Posterior vena cava (tissue), 2 donors: ENCODE measurements at places on chromosomes 13 and 19.

- DNase-seq: no peak
These were observed 11.3 kb downstream of the MYO9B start for GRCh38 chr19:17086834-17087233.

DNA sequence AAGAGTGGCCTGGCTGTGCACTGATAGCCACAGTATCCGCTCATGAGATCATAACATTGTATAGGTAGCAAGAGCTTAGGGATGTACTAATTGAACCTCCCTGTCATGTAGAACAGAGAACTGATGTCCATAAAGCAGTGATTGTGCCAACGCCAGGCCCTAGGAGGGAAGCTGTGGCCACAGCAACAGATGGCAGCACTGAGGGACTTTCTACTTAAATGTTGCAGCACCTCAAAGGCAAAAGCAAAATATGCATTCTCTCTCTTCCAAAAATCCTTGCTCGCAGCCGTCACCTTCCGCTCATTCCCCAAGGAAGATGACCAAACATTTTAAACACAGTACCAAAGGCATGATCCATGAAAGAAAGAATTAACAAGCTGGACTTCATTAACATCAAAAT is 32.3 kb downstream of the COL4A1 start:
- no peak for DNase-seq

- no peak for DNase-seq
These were observed 220.9 kb downstream of the FOXO1 start for GRCh38 chr13:40445557-40445990.

DNA sequence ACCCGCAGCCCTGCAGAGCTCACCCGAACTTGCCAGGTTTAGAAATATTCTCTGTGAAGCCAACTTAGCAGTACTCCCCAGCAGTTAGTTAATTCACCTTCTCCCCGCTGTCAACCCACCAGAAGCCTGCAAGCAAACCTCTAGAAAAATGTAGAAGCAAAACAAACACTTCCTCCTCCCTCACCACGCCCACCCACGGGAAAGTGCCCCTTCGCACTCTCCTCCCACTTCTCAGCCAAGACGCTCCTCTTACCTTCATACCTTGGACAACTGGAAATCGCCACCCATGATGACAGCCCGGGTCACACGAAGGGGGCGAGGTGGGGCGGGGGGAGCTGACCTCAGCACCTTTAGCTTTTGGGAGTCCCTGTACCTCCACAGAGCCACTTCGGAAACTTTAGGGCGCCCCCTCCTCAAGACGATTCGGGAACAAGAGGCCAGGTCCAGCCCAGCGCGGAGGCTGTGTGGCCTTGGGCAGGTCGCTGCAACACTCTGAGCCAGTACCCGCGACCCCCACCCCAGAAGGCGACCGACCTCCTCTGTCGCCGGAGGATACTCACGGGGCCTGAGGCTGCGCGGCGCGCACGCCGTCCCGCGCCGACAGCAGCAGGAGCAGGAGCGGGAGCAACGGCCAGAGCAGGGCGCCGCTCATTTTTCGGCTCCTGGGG is 485 bp downstream of the CPAMD8 start:
- no peak for DNase-seq

DNA sequence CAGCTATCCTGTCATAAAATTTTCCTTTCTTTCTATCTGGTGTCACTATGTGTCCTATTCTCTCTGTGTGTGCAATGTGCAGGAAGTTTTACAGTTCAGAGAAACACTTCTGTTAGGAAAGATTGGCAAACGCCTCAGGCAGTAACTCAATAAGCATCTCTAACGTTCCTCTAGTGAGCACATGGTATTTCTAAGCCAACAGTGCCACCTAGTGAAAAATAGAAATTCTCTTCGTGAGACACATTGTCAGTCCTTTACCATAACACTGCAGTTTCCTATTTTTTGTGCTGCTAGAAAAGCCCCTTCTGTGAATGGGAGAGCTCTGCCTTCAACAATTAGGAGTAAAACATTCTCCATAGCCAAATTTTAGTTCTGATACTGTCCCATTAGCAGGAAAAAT is 50.7 kb downstream of the ZNF723 start:
- no peak for DNase-seq

DNA sequence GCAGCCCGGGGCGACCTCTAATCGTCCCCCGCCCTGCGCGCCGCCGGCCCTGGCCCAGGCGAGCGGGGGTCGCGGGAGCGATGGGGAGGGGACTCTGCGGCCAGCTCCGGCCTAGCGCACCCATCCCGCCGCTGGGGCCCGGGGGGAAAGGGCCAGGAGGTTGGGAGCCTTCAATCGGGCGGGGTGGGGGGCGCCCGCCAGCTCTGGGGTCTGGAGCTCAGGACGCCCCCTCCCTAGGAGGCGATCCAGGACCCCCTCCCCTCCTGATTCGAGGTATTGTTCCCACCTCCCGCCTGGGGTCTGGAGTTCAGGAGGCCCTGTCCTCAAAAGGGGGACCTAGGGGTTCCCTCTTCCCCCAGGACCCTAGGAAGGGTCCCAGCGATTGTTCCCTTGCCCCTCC is 430 bp downstream of the ZNF358 start:
- DNase-seq: no peak

DNA sequence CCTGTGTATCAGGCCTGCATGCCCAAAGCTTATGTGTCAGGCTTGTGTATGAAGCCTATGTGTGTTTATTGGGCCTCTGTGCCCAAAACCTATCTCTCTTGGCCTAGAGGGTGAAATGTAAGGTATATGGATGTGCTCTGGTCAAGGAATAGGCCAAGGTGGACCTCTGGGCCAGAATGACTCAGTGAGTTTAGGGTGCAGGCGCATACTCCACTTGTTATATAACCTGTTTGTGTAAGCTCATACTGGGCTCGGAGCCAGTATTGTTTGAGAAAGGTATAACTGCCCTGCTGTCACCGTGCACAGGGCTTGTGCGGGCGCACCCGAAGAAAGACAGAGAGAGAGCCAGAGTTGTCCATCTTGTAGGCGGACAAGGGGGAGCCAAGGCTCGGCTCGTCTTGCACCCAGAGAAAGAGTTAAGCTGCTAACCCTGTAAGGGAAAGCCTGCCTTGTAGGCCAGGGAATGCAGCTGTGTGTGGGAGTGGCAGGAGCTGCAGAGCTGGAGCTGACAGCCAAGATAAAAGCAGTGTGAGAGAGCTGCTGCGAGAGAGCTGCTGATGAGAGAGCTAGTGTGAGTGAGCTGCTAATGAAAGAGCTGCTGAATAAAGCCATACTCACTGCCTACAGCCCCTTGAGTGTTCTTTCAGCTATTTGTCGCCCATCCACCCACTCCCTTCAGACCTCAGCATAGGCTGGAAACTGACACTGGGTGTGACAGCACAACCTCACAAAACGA is 43.4 kb upstream of the N4BP2L1 start:
- no peak for DNase-seq

GRCh38 chr13:98942485-98942884 is 35.4 kb downstream of the DOCK9 start:
- DNase-seq: no peak

- DNase-seq: no peak
These were observed 148.5 kb downstream of the ZNF486 start for GRCh38 chr19:20315543-20315942.

DNA sequence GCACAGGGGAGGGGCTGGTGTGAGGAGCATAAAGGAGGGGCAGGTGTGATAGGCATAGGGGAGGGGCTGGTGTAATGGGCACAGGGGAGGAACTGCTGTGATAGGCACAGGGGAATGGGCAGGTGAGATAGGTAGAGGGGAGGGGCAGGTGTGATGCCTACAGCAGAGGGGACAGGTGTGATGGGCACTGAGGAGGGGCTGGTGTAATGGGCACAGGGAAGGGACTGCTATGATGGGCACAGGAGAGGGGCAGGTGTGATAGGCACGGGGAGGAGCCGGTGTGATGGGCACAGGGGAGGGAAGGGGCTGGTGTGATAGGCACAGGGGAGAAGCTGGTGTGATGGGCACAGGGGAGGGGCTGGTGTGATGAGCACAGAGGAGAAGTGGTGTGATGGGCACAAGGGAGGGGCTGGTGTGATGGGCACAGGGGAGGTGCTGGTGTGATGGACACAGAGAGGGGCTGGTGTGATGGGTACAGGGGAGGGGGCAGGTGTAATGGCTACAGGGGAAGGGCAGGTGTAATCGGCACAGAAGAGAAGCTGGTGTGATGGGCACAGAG is 39.5 kb upstream of the POP4 start:
- DNase-seq: no peak

GRCh38 chr13:44713788-44714469 is 137.8 kb upstream of the TSC22D1 start:
- no peak for DNase-seq

DNA sequence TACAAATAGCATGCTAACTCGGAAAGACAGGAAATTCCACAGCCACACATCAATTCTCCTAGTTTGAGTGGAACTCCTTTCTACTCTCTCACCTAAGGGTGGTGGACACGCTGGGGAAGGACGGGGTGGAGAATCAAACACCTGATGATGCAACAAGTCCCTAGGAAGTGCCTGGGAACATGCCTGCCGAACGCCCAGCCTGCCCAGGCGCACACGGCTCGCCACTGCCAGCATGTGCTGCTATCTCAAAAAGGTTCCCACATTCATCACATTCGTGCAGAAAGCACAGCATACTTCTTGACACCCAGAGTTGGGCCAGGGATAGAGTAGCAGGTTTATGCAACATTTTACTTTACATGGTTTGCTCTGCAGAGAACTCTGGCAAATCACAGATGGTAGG is 164.6 kb downstream of the ABCC4 start:
- no peak for DNase-seq

- no peak for DNase-seq
These were observed 455.7 kb downstream of the SUCLA2 start for GRCh38 chr13:47545201-47546024.

GRCh38 chr13:48817166-48817802 is 158.4 kb upstream of the FNDC3A start:
- DNase-seq: no peak
